ENCODE measurements at places on chromosomes 3 and 15. TPM values are rescaled to one million over a fixed set of nuclear protein-coding genes. Genes with fewer than 3 reads are reported as not detected.

DNA sequence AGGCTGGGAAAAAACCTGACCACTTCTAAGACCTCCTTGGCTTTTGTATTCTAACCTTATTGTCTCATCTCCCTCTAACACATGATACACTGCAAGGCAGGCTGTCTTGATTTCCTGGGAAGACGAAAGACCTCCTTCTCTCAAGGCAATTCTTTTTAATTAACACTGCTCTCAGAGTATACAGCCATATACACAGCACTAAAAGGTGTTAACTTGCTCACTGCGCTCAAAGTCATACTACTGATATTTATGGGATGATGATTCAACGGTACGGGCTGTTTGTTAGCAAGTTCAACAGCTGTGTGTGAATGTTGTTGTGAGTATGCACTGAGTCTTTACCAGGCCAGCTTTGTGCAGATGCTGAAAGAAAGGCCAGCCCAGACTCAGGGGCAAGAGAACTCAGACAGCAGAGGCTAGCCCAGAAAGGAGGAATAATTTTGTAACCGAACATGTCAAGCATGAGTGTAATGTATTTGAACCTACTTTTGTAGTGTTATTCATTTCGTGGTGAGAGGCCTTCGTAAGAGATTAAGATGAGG lies 229.9 kb downstream of the IL5RA start:
- no peak for DNase-seq

DNA sequence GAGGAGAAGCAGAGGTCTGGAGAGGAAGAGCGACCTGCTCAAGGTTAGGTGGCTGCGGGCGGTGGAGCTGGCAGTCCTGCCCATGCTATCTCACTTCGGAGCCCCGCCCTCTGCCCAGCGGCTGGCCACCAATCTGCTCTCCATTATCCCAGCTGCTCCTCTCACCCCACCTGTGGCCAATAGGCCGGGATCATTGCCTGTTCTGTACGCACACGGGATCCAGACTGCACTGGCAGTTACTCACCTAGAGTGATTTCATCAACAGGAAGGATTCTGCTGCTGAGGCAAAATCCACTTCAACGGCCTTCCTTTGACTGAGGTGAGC lies 100.6 kb downstream of the TLE3 start:
- DNase-seq, result no peak

- no peak for DNase-seq
Observed at GRCh38 chr3:79954756-79955155, 187.0 kb upstream of the ROBO1 start.

DNA sequence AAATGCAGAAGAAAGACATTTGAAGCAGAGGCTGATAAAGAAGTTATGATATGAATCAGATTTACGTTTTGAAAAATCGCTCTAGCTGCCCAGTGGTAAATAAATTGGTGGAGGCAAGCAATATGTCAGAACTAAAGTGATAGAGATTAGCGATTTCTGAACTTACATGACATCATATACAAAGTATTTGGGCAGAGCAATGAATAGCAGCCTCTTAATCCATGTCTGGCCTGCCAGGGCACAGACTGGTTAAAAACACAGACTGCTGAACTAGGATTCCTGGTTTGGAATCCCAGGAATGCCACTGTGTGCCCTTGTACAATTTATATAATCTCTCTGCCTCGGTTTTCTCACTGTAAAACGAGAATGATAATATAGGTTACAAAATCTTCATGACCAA lies 243.1 kb upstream of the SETMAR start:
- DNase-seq, result no peak

GRCh38 chr15:81117136-81117535 lies 16.9 kb upstream of the CFAP161 start:
- no peak for DNase-seq

ROBO1 gene
- 26.4 TPM for total RNA-seq

- DNase-seq, result peak; percentile 17
Observed at GRCh38 chr3:11390411-11391131, 118.4 kb downstream of the ATG7 start.

- peak; percentile 59 for DNase-seq
Observed at GRCh38 chr3:9901967-9902366, 681 bp upstream of the IL17RE start.

DNA sequence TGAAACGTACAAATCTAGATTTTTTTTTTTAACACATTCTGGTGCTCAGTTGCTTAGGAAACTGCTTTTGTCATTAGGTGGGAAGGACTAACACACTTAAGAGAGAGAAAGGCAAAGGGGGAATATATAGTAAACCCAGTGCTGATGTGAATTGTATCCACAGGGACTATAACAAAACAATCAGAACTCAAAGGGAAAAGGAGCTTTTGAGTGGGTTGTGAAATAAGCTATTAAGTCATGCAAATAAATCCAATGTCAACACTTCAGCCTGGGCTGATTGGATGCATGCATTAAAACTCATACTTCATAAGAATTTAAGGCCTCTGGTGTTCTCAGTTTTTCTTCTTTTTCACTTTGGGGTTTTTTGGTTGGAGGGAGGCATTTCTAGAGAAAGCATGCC lies 628.9 kb downstream of the FHIT start:
- no peak for DNase-seq

DNA sequence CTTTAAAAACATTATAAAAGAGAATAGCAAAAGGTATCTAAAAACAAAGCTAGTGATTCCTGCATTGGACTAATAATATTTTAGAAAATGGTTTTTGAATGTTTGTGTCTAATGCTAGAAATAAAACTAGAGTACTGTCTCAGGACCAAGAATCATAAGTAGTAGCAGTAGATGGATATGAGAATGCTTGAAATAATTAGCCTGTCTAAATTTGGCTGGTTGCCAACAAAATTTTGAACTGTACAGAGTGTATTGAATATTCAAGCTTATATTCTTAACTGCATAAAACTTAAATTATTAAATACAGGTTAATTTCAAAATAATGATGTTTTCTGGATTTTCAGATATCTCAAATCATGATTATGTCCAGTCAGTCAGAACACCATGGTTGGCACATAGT lies 14.0 kb downstream of the ABHD5 start:
- no peak for DNase-seq

DNA sequence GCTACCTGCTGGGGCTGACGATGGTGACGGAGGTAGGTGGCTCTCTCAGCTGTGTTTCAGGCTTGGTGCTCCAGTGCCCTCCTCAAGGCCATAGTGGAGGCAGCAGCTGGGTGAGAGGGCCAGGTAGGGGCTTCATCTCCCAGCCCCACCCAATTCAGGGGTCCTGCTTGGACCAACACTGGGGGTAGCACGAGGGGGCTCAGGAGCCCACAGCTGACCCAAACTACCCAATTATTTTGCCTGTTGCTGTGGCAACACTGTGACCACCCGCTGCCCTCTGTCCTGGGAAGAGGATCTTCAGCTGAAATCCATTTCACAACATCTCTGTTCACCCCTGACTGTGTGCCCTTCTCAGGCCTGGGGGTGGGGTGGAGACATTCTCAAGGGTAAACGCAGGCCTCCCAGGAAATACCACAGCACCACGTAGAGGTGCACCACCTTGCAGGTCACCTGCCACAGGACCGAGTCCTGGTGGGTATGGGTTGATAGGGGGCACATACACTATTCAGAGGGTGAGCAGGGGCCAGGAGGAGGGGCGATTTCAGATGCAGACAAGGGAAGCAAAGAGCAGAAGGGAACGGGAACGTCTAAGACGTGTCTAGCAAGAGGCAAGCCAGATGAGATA lies 62.7 kb downstream of the GRIP2 start:
- no peak for DNase-seq

ALDH1A2 gene
- total RNA-seq, result 34.9 TPM

GRCh38 chr15:92091155-92091734 lies 237.7 kb downstream of the SLCO3A1 start:
- peak; percentile 25 for DNase-seq

DNA sequence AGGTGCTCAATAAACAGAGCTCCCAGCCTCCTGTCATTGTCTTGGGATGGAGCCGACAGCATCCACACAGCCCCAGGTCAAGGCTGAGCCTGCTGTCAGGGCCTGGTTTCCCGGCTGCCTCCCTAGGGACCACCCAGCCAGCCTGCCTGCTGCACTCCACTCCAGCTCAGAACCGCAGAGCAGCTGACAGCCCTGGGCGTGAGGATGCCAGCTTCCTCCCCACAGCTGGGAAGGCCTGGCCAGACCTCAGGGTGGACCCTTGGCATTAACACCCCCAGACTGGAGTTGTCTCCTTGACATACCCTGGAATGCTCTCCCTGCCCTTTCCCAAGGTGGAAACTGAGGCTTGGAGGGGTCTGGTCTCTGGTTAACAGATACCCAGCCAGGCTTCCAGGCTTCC lies 112.0 kb downstream of the WNT7A start:
- DNase-seq, result no peak

Measured in endothelial cell of umbilical vein (primary cell).